ENCODE measurements at places on chromosomes 5 and 9.

GRCh38 chr5:4246447-4246846 lies 650.8 kb downstream of the IRX1 start:
- no peak for DNase-seq

DNA sequence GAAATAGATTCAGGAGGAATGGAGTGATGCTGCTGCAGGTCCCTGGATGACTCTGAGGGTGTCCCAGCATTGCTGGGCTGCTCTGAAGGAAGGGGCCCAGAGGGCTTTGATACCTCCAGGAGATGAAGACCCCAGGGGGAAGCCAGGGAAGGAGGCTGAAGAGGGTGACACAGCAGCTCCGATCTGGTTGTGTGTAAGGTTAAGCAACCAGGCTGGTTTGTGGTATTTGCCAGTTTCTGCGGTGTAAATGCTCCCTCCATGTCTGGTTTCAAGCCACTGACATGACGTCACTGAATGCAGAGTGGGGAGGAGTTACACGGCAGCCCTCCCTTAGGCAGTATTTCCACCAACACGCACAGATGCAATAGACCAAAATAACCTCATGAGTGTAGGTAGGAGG lies 40.0 kb upstream of the ORM1 start:
- DNase-seq, result peak; percentile 11

GRCh38 chr5:137631453-137631852 lies 104.4 kb downstream of the KLHL3 start:
- no peak for DNase-seq

DNA sequence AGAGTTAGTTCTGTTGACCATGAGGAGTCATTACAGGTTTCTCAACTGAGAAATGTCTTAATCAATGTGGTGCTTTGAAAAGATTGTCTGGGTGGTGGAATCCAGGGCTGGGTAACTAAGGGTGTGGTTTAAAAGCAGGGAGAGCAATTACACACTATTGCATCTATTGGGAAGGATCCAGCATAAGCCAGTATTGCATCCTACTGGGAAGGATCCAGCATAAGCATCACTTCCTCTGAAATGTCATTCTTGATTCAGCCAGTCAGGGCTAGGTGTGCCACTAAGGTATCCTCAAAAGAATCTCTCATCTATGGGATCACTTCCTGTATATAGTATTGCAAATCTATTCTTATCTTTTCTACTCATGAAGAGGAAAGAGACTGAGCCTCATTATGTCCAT lies 38.6 kb downstream of the ELOVL7 start:
- DNase-seq, result no peak

- no peak for DNase-seq
Observed at GRCh38 chr9:97970165-97970564, 13.0 kb upstream of the ANP32B start.

- no peak for DNase-seq
Observed at GRCh38 chr5:132797651-132798050, 15.5 kb upstream of the SOWAHA start.

- DNase-seq, result no peak
Observed at GRCh38 chr9:70589571-70590314, 175.3 kb upstream of the KLF9 start.

DNA sequence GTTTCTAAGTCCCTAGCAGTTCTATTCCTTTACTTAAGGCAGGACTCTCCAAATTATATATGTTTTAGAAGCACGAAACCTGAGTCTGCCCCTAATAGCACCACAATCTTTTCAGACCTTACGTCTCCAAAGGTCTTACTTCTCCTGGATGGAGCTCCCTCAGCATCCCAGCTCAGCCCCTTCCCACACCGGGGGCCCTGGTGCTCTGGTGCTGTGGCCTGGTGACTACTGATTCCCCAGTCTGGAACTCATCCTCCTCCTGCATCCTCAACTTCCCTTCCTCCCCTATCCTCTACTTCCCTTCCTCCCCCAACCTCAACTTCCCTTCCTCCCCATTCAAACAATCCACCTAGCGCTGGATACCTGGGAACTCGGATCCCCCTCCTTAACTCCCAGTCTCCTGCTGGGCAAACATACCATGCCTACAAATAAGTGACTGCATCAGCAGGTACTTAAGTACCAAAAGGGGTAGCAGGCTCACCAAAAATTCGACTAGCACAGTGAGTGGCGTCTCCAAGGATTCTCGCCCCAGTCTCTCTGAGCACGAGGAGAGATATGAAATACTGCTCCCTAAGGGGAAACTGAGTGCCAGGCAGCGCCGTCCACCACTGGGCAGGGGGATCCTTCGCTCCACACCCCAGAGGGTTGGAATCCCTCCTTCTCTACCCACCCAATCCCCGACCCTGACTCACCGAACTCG lies 831 bp downstream of the IGFBPL1 start:
- DNase-seq, result no peak

GRCh38 chr5:95557841-95558240 lies 2.9 kb downstream of the ARSK start:
- no peak for DNase-seq

GRCh38 chr9:89686621-89687020 lies 81.8 kb downstream of the GADD45G start:
- no peak for DNase-seq

DNA sequence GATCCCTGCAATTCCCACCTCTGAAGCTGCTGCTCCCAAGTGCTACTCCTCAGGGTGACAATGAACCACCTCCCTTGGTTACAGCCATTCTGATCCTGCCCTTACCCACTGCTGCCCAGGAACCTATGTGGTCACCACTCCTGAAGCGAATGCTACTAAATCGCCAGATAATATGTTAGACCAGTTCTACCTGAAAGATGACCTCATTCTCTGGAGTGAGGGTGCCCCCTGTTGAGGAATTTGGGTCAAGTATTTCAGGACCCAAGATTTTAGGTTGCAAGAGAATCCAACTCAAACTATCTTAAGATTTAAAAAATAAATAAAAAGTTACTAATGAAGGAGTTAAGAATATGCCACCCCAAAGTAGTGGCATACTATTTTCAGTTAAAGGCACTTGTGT lies 5.8 kb upstream of the SNAPC3 start:
- DNase-seq, result peak; percentile 63

- DNase-seq, result no peak
Observed at GRCh38 chr5:1685066-1685465, 114.6 kb downstream of the MRPL36 start.

DNA sequence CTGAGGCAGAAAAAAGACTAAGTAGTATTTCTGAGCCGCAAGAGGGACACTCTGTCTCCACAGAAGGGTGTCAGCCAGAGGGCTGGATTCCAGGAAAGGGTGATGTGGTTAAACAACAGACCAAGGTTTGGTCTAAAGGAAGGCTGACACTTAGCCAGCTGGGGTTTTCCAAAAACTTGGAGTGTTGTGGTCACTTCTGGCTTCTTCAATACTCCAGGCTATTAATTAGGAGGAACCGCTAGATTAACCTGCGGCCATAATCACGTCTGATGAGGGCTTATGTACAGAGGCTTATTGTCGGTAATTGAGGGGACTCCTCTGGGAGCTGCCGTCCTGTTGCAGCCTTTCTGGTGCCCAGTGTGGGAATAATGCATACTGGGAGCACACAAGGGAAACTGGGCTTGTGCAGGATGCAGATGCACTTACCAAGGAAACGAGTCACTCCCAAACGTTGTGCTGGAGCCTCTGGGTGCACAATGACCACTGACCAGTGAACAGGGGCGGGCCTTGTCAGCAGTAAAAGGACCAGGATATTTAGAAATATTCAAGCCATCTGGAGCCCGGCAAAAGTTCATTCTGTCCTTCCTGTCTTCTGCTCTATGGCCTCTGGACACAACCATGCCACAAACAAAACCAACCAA lies 70.2 kb upstream of the TUT7 start:
- DNase-seq, result no peak

DNA sequence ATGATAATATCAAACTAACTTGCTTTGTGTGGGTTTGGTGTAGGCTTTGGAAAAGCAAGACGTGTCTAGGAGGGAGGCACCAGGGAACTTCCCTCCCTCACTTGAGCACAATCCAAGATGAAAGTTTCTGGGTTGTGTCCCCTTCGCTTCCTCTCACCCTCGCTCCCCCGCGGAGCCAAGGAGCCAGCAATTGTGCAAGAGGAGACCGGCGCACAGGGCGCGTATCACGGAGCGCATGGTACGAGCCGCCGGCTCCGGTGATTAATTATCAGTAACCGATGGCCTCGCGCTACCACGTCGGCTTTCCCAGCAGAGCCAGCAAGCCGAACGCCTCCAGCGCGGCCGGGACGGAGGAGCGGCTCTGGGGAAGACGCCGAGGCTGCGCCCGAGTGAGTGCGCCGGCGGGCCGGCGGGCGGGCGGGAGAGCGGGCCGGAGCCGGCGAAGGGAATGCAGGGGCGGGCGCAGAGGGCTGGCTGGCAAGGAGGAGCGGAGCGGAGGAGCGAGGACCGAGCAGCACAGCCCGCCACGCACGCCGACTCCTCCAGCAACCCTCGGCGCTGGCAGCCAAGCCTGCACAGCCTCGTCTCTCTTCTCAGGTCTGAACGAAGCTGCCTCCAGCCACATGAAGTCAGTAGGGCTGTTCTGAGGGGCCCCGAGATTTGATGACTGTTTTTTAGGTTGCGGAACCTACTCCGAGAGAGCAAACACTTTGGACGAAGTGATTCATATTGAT lies 143.6 kb downstream of the BNC2 start:
- no peak for DNase-seq

DNA sequence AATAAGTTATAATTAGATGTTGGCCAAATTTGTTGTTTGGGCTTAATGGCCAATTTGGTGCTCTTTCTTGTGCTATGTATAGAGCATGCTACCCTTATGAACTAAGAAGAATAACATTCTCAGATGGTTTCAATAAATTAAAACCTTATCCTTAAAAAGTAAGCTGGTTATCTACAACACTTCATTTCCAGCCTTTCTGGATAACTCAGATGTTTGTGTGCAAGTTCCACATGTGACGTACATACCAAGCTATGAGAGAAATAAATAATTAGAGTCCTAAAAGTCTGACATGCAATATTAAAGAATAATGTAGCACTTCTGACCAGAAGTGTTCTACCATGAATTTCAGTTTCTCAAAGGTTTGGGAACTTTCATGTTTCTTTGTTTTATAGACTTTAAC lies 11.7 kb downstream of the MTREX start:
- no peak for DNase-seq

DNA sequence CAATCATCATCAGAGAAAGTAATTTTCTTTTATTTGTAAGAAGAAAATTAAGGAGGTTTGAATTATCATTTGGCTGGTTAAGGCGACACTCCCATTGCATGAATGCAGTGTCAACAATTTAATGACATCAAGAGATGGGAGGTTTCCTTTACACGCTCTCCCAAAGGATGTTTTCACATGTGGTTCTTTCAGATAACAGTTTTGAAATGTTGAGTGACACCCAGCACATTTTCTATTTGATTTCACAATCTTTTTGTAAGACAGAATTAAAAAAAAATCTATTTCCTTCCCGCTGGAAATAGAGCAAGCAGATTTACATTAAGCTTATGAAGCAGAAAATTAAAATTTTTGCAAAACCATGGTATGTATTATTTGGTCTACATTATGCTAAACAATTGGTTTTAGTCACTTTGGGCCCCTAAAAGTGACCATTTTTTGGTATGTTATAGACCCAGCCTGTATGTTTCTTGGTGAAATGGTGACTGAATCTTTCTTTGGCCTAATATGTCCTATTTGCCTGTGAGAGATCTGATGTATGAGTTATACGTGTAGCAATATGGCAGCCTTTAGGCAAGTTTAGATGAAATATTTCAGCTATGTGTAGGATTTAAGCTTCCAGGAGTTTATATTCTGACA lies 18.9 kb upstream of the ANKRD55 start:
- DNase-seq, result no peak

GRCh38 chr5:172834415-172835289 lies 601 bp downstream of the ERGIC1 start:
- no peak for DNase-seq

GRCh38 chr5:146683861-146684260 lies 167.9 kb upstream of the GPR151 start:
- no peak for DNase-seq

DNA sequence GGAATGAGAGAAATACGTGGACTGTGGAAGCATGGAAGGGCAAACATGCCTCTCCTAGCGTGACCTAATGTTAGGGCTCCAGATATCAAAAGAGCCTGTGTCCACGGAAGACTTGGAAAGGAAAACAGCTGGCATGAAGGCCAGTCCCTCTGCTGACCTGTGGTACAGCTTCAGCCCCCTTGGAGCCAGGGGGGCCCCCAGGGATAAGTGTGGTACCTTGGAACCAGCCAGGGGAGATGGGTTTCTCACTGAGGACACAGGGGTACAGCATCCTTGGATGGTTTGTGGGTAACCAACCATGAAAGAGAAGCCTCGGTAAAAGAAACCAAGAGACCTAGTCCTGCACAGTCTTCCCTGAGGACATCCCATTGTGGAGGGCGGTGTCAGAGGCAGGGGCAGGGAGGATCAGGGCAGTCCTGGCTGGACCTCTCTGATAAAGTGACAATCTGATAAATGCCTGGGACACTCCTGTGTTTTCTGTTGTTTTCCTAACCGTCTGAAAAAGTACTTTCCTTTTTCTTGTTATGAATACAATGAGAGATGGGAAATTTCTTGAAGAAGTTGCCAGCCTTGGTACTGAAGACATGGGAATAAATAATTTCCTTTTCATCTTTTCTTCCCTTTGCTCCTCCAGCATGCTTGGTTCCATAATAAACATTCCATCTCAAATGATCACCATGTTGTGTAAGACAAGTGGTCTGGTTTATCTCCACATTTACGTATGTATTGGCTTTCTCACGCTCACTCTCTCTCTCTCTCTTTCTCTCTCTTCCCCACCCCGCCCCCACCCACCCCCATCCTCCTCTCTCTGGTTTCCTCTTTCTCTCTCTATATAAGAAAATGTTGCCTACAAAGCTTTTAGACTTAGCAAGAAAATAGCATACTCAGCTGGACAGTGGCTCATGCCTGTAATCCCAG lies 102.1 kb downstream of the SUSD1 start:
- DNase-seq, result no peak

GRCh38 chr5:173890195-173890991 lies 2.2 kb downstream of the CPEB4 start:
- DNase-seq, result no peak

DNA sequence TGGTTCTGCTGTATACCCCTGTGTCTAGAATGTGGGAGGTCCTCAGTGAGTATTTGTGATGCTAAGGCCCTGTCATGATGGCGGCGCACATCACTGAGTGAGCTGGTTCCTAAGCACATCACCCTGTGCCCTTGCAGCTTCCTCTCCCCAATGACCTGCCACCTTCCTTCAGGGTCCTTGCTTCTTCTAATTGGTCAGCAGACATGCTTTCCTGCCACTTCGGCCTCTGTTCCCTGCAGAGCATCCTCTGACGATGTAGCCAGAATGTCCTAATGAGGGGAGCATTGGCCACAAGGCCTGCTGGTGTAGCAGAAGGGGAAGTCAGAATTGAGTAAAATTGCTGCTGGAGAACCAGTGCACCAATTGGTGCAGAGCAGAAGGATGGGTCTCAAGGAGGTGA lies 31.1 kb upstream of the ANGPTL2 start:
- DNase-seq, result no peak

- no peak for DNase-seq
Observed at GRCh38 chr9:2154731-2155130, 139.6 kb downstream of the SMARCA2 start.
